ENCODE measurements at places on chromosomes 2 and 18. TPM values are rescaled to one million over a fixed set of nuclear protein-coding genes. Genes with fewer than 3 reads are reported as not detected.

GRCh38 chr2:81661081-81661480 is 1356.5 kb upstream of the LRRTM1 start:
- DNase-seq: no peak

- no peak for DNase-seq
Measured at GRCh38 chr2:23506531-23507266, 121.7 kb downstream of the KLHL29 start.

GRCh38 chr2:12809526-12809925 is 92.8 kb downstream of the TRIB2 start:
- peak; percentile 28 for DNase-seq

DNA sequence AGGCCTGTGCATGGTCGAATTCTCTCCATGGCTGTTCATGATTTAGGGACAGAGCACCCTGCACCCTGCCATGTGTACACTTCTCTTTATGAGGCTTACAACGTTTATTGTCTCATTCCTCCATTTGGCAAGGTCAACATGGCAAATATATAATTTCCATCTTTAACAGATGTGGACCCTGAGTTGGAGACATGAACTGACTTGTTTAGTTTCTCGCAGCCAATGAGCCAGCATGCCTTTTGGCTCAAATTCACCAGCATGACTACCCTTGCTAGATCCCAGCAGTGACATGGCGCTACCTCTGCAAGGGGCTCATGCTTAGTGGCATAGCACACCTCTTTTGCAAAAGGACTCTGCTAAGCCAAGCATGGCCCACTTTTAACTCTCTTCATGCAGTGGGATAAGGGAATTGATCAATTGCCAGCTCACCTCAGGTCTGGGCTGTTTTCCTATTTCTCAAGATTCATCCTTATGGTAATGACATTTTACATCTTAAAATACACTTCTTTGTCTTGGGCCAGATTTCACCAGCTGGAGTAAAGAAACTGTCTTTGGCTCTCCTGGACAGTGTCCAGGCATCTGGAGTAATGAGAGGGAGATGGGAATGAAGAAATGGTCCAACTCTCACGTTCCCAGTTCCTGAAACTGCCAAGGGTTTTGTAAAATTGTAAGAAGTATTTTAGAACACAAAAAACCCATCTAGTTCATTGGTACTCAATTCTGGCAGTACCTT is 159.5 kb downstream of the SETBP1 start:
- peak; percentile 34 for DNase-seq

- no peak for DNase-seq
Measured at GRCh38 chr2:12326449-12327190, 390.1 kb upstream of the TRIB2 start.

- no peak for DNase-seq
Measured at GRCh38 chr2:10647886-10648605, 41.7 kb downstream of the NOL10 start.

DNA sequence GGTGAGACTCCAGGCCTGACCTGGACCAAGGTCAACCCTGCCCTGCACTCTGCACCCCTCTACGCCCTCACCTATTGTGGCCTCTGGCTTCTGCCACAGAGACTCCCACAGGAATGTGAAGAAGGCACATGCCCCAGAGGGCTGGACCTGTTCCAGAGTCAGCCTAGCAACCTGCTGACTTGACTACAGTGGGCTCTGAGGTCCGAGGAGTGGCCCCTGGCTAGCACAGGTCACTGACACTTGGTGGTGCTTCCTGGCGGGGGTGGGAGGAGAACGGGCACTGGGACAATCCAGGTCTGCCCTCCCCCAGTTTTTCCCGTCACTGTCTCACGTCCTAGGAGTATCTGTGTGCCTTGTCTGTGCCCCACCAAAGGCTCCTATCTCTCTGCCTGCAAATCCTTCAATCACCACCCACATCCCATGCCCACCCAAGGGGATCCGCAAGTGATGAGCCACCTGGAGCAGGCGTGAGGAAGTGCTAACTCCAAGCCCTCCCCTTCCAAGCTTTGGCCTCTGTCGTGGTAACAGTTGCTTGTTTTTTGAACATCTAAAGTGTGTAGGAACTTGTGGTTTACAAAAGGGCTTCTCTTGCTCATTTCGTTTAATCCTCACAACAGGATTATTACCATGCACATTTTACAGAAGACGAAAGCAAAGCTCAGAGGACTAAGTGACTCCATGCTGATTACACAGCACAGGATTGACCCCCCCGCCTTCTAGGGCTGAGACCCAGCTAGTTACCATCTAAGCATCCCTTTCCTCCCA is 86.2 kb downstream of the MCFD2 start:
- DNase-seq: no peak

DNA sequence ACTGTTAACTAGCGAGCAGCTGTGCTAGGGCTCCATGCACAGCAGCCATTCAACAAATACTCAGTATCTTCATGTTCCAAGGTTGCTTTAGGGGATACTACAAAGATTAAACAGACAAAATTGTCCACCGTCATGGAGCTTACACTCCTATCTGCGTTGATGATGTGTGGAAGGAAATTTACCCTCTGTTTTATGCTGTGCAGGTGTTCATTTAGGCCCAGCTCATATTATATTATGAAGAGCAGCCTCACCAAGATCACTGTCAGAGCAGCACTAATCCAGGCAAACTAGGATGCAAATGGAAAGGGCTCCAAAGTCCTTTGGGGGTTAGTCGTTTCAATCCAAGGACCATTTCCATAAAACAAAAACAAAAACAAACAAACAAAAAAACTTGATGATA is 13.4 kb upstream of the WIPF1 start:
- no peak for DNase-seq

- no peak for DNase-seq
Measured at GRCh38 chr2:64111426-64111825, 32.8 kb downstream of the PELI1 start.

ATG9A gene
- 64.5 TPM for total RNA-seq

SNED1 gene
- total RNA-seq: 8.7 TPM

AGPS gene
- 28.6 TPM for total RNA-seq

EFEMP1 gene
- 49.2 TPM for total RNA-seq

SERPINE2 gene
- total RNA-seq: 5.3 TPM

All from heart right ventricle (tissue), 16 donors.